Neural progenitor cell (in vitro differentiated cells): ENCODE measurements at places on chromosomes 4 and X.

- DNase-seq: no peak
These were observed 6.4 kb downstream of the C4orf54 start for GRCh38 chr4:99651016-99651769.

GRCh38 chrX:17549107-17549651 is 174.2 kb downstream of the NHS start:
- peak; percentile 23 for DNase-seq

- no peak for DNase-seq
These were observed 290.2 kb downstream of the ZNF674 start for GRCh38 chrX:46255046-46255445.

- DNase-seq: no peak
These were observed 18.7 kb downstream of the RASGEF1B start for GRCh38 chr4:81453024-81453423.

GRCh38 chr4:112589206-112589605 is 47.5 kb downstream of the ZGRF1 start:
- no peak for DNase-seq

- peak; percentile 71 for DNase-seq
These were observed 98.8 kb upstream of the STX18 start for GRCh38 chr4:4640692-4641091.

DNA sequence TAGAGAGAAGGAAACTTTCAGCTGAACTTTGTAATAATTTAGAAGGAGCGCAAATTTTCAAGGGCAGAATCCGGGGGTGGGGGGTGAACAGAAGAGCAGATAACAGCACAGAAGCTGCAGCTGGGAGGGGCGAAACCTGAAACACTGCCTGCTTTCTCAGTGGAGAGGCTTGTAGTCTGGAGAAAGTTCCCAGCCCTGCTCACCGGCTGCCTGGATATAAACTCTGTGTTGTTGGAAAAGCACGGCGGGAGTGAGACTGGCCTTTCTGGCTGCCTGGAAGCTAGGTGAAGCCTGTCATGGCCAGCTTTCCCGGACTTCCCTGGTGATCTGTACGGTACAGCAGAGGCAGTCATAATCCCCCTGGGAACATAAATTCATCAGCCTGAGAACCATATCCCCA is 1352.1 kb upstream of the DIAPH2 start:
- peak; percentile 21 for DNase-seq

- no peak for DNase-seq
These were observed 62.7 kb upstream of the GPC4 start for GRCh38 chrX:133477986-133478385.

- DNase-seq: no peak
These were observed 16.0 kb upstream of the MXD4 start for GRCh38 chr4:2277956-2278355.

GRCh38 chr4:3851211-3851610 is 85.0 kb downstream of the ADRA2C start:
- peak; percentile 54 for DNase-seq

DNA sequence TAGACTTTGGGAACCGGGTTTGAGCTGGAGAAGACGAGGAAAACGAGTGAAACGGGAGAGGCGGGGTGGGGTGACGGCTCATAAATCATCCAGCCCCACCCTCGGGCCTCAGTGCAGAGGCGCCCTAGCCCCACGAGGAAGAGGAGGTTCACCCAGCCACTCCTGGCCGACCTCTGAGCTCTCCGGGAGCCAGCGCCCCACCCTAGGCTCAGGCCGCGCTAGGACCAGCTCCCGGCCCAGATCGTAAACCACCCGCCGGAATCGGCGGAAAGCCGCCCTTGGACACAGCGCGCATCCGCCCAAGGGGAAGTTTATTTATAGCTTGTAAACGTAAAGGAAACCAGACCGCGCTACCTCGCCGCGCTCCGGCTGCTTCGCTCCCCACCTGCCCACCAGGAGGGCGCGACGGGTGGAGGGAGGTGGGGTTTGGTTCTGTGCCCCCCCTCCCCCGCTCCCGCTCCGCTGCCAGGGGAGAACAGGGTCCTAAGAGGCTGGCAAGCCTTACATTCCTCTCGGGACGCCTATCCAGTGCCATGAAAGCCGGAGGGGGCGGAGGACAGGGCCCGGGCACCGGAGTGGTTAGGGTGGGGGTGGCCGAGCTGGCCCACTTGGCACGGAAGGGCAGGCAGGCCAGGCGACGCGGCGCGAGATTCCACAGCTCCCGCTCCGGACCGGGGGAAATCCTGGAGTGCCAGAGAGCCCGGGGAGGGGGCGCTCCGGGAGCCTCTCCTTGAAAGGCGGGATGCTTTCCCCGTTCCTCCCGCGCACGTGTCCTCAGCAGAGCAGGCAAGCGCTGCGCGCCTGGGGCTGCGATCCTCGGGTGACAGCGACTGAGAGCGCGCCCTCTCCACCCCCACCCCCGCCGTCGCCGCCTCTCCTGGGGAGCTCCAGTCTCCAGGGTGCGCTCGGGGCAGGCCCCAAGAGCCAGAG is 84.2 kb downstream of the BCOR start:
- DNase-seq: peak; percentile 69

DNA sequence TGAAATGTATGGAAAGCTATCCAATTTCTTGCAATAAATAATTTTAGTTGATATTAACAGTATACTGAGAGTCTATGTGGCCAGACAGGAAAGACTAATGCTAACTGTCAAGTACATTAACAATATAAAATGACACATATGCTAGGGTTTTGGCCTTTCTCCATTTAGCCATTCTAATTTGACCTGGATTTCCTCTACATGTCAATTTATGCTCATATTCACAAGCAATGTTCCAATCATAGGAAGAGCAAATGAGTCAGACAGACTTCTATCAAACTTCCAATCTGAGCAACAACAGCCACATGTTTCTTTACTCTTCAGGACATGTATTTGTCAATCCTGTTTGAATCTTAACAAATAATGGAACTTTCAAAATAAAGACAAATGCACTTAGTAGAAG is 53.6 kb downstream of the CORIN start:
- no peak for DNase-seq
